Dermis microvascular lymphatic vessel endothelial cell (primary cell): ENCODE measurements at places on chromosomes 7 and 10. TPM values are rescaled to one million over a fixed set of nuclear protein-coding genes. Genes with fewer than 3 reads are reported as not detected.
A peak's percentile ranks its signal among the peaks of the same experiment; 100 is the strongest.

DNA sequence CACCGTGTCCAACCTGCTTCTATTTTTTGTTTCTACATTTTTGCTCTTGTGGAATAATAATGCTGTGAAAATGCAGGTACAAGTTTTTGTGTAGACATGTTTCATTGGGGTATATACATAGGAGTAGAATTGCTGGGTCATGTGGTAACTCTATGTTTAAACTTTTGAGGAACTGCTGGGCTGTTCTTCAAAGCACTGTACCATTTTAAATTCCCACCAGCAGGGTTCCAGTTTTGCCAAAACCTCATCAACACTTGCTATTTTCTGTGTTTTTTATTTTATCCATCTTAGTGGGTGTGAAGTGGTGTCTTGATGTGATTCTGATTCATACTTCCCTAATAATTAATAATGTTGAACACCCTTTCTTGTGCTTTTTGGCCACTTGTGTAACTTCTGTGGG is 138.6 kb downstream of the RGS10 start:
- no peak for DNase-seq

- peak; percentile 76 for DNase-seq
Measured at GRCh38 chr7:13028825-13029099, 341.3 kb downstream of the ARL4A start.

DNA sequence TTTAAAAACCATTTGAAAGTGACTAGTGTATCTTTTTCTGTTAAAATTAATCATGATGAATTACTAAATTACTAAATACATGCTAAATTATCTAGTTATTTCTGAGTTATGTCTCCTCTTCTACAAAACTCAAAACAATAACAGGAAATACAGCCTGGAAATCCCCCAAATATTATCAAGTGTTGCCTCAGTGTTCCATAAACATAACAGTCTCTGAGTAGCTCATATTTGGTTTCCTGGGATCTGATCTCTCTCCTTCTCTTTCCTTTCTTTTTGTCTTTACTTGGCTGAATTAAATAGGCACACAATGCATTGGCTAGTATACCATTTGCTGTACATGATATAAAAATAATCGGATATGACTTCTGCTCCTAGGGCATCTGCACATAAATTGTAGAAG is 277.6 kb upstream of the IGFBP3 start:
- DNase-seq, result no peak

The OR13A1 gene
- total RNA-seq, result not detected in 2 replicates

The HOXA10 gene
- 0.90 and 2.3 TPM in 2 replicates for total RNA-seq

The NRAP gene
- not detected in 2 replicates for total RNA-seq
